Naive thymus-derived CD4-positive, alpha-beta T cell (primary cell): ENCODE measurements at places on chromosomes 1 and 21.

DNA sequence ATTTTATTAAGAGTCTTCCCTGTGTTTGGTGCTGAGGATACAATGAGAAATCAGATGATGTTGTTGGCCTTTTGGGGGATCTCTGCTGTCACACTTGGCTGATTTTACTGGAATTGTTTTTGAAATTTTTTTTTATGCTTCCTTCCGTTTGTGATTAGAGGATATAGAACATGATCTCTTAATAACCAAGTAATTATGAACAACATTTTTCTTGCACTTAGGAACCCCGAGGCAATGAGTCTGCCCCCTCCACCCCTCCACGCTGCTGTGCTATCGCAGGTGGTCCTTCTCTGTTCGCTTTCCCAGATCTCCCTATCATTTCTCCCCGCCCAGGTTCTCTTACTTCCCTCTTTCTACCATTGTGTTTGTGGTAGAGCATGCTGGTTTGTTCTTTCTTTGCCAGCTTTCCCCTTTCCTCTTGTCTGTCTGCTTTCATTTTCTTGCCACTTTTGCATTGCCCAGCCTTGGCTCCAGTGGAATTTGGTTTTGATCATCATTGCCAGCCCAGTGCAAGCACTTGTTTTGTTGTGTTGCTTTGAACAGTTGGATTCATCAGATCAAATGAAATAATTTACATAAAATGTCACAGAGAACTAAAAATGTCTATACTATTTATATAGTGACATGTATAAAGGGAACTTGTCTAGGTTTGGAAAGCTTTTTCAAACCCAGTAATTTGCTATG, 73.1 kb upstream of the SCCPDH start:
- DNase-seq: no peak

DNA sequence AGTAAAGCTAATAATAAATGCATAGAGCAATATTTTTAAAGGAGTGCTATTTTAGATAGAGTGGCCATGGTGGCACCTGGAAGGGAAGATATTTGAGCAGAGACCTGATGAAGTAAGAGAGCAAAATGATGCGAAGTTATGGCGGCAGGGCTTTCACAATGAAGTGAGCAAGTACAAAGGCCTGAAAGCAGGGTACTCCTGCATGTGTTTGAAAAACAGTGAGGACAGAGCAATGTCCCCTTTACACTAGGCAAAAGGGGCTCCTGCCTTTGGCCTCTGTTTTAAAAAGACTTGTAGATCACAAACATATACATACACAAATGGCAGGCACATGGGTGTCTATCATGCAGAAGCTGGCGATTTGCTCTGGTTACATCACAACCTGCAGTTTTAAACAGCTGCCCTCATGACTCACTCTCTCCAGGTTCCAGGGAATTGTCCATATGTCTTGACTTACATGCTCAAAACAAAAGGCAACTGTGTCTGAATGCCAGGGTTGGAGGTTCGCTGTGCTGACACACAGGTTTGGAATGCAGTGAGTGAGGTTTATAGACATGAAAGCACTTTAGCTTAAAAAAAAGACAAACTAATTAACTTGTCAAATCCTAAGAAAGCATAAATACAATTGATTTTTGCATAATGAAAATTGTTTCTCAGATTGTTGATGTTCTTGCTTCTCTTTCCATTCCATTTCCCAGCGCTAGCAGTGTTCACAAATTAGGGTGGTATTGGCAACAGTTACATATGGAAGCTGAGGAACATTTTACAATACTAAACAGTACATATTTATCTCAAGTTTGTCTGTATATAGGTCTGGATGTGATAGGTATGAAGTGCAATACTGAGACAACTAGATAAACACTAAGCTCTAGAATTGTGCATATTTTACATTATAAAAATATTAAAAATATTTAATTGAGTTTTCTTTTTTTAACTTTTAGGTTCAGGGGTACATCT, 313.9 kb downstream of the BARHL2 start:
- no peak for DNase-seq

DNA sequence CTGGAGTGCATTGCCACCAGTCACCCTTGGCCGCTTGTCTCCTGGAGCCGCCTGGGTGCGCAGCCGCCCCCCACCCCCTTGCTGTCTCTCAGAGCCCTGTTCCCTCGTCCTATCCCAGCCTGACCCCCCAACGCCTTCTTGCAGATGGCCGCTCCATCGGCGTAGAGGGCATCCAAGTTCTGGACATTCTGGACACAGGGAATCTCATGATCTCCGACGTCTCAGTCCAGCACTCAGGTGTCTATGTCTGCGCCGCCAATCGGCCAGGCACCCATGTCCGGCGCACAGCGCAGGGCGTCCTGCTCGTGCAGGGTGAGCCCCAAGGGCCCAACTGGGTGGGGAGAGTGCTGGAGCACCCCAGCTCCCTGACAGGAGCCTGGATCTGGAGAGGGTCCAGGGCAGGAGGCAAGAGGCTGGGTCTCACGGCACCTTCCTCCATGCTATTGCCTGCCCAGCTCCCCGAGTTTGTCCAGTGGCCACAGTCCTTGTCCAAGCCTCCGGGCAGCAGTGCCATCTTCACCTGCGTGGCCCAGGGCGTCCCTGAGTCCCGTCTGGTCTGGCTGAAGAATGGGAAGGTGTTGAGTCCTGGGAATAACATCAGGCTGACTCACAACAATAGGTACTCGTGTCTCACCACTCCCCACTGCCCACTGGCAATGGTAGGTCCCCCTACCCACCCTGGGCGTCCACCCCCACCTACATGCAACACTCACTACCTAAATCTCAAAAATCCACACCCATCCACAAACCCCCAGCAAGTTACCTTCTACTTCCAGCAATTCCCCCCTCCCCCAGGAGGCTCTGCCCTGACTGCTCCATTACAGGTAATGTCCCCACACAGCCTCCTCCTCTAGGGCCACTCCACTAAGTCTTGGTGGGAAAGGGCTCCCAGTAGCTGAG, 24.6 kb downstream of the SLC27A3 start:
- DNase-seq: no peak

DNA sequence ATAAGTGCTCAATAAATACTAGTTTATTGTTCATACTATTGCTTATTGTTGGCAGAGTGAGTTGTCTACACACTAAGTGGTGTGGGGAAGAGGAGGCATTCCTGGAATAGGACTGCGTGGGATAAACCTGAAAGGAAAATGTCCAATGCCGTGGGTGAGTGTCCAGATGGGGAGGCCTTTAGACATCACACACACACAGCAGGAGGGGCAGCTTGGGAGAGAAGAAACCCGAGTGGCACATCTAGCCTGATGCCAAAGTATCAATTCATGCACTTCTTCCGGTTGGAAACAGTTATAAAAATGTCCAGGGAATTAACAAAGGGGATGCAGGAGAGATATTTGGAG, 27.3 kb downstream of the CCN1 start:
- DNase-seq: no peak

- no peak for DNase-seq
These were observed 8.4 kb upstream of the CAMTA1 start for GRCh38 chr1:6776895-6777294.
